Vagina (tissue), 2 donors: ENCODE measurements at places on chromosomes 16 and 17.

DNA sequence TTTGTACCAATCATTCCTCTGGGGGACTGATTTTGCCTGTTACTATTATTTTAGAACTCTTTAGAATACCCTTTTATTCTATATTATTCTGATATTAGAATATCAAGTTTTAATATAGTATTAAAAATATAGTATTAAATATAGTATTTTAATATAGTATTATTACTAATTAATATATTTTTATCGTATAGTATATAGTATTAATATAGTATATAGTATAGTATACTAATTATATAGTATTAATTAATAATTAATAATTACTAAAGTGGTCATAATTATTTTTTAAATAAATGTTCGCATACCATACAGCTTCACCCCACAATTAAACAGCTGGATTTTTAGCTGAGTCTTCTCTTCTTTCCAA is 73.3 kb downstream of the GNAO1 start:
- DNase-seq: no peak

- no peak for DNase-seq
Measured at GRCh38 chr17:44829523-44830358, at the start of gene GJC1. Gene GJC1, minus strand, starts transcription at chr17:44830287. Its CDS starts 24,470 bp downstream, at chr17:44805817.

DNA sequence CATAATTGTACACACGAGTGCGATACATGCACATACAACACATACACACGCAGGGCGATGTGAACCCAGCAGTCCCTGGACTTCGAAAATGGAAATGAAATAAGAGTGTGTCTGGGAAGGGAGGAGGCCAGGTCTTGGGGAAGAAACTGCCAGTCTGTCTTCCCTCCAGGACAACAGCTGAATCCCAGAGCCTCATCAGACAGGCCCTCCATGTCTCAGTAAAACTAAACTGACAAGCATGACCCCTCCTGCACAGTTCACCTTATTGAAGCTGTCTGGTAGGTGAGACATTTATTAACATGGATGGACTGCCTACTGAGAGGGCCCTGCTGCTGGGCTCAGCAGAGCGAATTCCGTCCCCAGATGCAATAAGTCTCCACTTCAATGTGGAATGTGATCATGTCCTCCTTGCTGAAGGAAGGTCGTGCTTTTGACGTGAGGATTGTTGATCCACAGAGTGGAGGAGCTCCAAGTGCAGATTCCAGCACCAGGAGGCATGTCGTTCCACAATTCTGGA is 117.4 kb downstream of the SOX9 start:
- no peak for DNase-seq

- DNase-seq: no peak
Measured at GRCh38 chr17:80708480-80708879, 163.8 kb downstream of the RPTOR start.

DNA sequence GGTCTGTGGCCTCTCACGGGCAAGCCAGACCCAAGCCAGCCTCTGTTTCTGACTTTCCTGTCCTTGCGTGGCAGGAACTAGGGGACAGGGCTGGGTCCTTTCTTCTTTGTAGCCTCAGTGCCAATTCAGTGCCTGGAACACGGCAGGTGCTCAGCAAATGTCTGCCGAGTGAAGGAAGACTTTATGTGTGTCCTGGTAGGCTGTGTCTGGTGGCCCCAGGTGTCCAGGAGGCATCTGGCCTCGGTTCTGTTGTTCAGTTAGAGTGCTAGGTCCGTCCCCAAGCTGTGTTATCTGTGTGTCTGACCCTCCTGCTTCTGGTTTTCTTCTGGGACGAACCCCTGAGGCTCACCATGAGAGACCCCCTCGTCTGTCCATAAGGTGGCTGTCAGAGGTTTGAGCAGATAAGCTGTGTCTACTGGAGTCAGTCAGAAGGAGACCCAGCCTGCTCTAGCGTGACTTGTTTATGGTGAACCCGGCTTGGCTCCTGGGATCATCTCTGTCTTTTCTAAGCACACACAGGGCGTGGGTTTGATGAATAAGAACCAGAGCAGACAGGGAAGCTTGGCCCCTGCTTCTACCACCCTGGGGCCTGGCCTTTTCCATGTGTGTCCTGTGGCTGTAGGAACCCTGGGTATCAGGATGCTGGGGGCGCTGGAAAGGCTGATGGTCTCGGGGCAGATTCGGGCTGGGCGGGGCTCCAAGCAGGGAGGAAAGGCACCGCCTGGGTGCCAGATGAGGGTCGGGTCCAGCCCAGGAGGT is 39.3 kb downstream of the ENGASE start:
- no peak for DNase-seq

- DNase-seq: no peak
Measured at GRCh38 chr16:71514476-71514875, 11.8 kb upstream of the CHST4 start.

DNA sequence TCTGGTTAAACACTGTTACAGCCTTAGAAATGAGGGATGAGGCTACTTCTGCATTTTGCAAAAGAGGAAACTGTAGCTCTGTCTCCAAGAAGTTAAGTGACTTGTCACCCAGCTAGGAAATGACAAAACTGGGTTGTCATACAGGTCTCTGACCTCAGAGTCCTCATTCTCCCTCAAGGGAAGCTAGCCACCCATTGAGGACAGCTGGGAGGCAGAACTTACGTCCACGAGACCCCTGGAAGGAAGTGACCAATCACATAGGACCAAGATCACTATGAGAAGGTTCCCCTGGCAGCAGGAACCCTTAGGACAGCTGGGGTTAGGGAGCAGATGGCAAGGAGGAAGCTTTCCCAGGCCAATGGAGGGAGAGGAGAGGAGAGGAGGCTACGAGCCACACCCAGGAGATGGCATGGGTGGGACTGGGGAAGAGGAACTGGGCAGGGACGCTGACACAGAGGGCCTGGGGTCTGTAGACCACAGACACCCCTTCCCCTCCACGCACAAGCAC is 11.2 kb downstream of the METTL22 start:
- no peak for DNase-seq

DNA sequence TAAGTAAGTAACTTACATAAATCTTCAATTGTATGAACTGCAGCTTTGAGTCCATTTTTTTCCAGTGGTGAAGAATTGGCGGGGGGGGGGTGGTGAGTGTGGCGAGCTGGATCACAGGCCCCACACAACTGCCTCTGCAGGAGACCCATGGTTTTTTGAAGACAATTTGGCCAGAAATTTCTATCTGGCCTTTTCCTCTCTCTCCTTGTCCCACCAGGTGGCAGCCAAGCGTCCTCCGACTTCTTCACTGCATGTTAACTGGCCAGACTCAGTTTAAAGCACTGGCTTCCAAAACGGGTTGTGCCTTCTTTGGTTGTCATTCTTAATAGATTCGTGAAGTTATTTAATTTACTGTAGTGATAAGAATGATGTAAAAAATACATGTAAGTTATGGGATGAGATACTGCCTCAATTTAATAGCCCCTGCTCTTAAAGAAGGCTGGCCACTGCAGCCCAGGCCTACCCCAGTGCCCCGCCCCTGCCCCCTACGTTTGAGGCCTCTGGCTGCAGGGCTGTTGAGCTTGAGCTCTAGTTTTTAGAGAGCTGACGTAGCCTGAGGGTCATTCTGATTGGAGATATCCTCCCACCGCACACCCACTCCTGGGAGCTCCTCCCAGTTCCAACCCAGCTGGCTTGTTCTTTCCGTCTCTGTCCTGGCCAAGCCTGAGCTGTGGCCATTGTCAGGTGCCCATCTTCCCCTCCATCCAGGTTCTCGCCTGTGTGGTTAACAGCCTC is 36.4 kb downstream of the AKAP1 start:
- no peak for DNase-seq

DNA sequence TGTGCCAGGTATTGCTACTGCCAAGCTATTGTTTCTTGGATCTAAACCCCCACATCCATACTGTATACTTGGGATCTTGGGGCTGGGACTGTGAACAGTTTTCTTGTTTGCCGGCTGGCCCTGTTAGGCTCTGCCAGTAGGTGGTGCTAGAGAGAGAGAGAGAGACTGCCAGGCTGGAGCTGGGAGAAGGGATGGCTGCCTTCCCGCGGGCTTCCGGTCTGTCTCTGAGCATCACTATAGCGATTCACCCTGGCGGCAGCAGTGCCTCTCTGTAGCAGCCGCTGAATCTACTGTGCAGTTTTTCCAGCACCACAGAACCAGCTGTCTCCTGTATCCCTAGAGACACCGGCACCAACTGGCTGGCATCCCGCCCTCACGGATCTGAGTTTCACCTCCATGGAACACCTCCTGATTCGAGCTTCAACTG is 201.2 kb downstream of the UTP18 start:
- DNase-seq: no peak

DNA sequence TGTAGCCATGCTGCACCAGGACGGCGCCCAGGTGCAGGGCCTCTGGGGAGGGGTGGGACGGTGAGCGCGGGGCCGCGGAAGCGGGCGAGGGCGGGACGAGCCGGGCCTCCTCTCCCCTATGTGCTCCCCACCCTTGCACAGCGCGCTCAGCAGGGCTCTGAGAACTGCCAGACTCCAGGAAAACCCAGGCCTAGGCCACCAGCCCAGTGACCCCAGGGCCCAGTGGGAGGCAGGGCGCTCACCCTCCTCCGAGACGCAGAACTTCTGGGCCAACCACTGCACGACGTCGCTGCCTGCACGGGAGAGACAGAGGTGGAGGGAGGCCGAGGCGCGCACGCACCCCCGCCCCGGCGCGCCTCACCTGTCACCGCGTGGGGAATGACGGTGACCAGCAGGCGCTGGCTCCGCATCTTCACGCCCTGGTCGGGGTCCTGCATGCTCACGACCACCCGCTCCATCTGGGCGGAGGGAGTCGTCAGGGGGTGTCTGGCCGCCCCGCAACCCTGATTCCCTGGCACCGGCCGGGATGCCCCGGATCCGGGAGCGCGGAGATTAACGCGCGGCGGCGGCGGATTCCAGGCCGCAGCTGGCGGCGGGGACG is 603 bp downstream of the RGS11 start:
- no peak for DNase-seq

GRCh38 chr16:15866451-15866850 is 9.6 kb upstream of the MYH11 start:
- DNase-seq: no peak

DNA sequence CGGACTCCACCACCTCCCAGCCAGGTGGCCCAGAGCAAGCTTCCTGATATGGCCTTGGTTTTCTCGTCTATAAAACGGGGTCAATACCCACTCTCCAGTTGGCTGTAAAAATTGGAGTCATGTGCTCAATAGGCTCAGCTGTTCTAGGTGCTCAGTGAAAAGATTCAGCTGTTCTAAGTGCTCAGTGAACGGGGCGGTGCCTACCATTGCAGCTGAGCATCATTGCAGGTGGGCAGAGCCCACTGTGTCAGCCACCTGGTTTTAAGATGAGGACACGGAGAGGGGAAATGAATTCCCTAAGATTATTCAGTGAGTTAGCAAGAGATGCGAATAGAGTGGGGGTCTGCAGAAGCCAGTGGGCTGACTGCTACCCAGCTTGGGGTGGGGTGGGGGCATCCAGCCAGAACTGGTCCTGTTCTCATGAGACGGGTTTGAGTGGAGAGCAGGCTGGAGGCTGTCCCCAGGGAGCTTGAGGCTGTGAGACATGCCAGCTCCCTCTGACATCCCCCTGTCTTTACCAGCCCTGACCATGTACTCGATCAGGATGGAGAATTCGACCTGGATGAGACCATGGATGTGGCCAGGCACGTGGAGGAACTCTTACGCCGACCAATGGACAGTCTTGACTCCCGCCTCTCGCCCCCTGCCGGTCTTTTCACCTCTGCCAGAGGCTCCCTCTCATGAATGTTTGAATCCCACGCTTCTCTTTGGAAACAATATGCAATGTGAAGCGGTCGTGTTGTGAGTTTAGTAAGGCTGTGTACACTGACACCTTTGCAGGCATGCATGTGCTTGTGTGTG is 21.9 kb downstream of the STAT5A start:
- DNase-seq: no peak

- no peak for DNase-seq
Measured at GRCh38 chr17:19418251-19418992, 7.4 kb downstream of the RNF112 start.

DNA sequence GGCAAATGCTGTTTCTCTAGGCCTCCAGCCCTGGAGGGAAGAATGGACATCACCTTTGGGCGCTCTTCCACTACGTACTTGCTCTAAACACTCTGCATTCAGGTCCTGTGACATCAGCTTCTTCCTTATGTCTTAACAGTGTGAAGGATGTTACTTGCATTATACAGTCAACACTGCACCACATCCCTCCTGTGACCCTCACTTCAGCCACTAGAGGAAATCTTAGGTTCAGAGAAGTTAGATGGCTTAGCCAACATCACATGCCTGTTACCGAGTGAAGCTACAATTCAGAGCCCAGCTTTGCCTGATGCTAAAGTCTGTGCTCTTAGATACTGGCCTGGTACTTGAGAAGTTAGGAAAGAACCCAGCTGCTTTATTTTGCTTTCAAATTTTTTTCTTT is 18.3 kb downstream of the UBFD1 start:
- DNase-seq: no peak

- DNase-seq: no peak
Measured at GRCh38 chr17:13601776-13602551, at the start of gene HS3ST3A1. Gene HS3ST3A1, minus strand, starts transcription at chr17:13601929. Its CDS starts 800 bp downstream, at chr17:13601129.

GRCh38 chr16:73240920-73241319 is 193.0 kb upstream of the ZFHX3 start:
- DNase-seq: no peak

DNA sequence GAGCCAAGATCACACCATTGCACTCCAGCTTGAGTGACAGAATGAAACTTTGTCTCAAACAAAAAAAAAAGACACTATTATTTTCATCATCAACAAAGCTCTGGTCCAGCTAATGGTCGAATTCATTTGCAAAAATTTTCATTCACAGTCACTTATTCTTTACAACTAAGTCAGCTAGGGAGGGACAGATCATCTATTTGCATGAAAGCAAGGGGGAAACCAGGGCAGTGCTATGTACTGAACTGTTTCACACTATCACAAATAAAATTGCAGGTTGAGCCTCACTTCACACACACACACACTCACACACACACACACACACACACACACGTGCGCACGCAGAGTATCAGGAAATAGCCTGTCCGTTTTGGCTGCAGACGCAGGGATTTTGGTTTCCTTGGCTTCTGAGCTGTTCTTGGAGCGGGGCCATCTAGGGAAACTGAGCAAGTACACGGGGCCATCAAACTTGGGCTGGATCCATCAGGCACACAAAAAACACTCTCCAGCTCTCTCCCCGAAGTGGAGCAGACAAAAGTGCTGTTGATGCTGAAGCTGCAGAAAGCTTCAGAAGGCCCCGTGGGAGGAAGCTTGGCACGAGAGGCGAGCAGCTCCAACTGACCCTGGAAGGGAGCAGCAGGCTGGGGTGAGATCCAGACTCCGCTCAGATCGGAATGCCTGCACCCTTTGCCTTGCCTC is 44.3 kb upstream of the HELZ start:
- no peak for DNase-seq

DNA sequence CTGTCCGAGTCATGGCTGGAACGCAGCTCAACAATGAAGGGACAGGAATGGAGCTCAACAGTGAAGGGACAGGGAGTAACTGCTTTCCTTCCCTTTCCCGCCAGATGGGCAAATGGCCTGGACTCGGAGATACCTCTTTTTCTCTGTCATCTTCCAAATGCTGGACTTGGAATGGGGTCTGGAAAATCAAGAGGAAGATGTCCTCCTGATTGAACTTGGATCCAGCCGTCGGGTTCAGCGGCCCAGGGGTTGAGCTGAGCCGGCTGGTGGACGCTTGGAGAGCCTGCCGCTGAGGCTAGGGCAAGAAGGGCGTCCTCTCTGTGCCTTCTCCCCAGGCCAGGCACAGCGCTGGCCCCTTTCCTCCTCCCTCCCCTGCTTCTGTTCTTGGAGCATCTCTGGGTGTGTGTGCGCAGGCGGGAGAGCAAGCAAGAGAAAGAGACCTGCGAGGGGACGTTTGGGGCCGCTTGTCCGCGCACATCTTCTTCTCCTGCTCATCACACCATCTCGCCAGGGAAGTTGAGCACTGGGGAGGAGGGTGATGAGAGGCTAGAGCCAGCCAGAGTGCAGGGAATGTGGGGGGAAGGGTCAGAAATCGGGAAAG is 6.6 kb downstream of the NEUROD2 start:
- no peak for DNase-seq
